ENCODE measurements at places on chromosomes 12 and 14. TPM values are rescaled to one million over a fixed set of nuclear protein-coding genes. Genes with fewer than 3 reads are reported as not detected.
A peak's percentile ranks its signal among the peaks of the same experiment; 100 is the strongest.

DNA sequence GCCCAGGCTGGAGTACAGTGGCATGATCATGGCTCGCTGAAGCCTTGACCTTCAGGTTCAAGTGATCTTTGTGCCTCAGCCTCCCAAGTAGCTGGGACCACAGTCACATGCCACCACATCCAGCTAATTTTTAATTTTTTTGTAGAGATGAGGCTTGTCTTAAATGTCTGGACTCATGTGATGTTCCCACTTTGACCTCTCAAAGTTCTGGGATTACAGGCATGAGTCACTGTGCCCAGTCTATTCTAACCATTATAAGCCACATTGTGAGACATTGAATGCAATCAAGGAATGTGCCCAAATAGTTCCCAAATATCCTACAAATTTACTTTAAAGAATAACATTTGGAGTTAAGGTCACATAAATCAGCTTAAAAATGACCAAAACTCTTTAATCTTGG lies 130.7 kb upstream of the ARID2 start:
- no peaks in the 10 kb centered on the region for H3K36me3 ChIP-seq
- no peak overlapping the region for H3K4me3 ChIP-seq
- H3K27ac ChIP-seq, result no peak overlapping the region
- DNase-seq, result no peak
- H3K27me3 ChIP-seq, result no peaks in the 10 kb centered on the region

GRCh38 chr12:57497223-57498131 lies 9.6 kb downstream of the MARS1 start:
- peaks cover 59% of the 10 kb centered on the region for H3K36me3 ChIP-seq
- H3K4me1 ChIP-seq, result no peaks in the 10 kb centered on the region
- no peak for DNase-seq
- H3K27me3 ChIP-seq, result no peaks in the 10 kb centered on the region
- no peak overlapping the region for H3K4me3 ChIP-seq
- H3K27ac ChIP-seq, result no peak overlapping the region

- H3K4me1 ChIP-seq, result no peaks in the 10 kb centered on the region
- no peak overlapping the region for H3K4me3 ChIP-seq
- no peaks in the 10 kb centered on the region for H3K36me3 ChIP-seq
- no peak overlapping the region for H3K27ac ChIP-seq
- H3K27me3 ChIP-seq, result no peaks in the 10 kb centered on the region
Observed at GRCh38 chr12:44031472-44032185, 195.7 kb downstream of the TMEM117 start.

GRCh38 chr14:105065280-105066228 lies at the start of gene GPR132:
GPR132 (minus strand) TSS chr14:105065430; CDS start chr14:105055420, 10,010 bp downstream.
- no peaks in the 10 kb centered on the region for H3K36me3 ChIP-seq
- peak within 1 kb of the TSS; percentile 96 for H3K27ac ChIP-seq
- H3K4me3 ChIP-seq, result peak within 1 kb of the TSS; percentile 90

- no peak for DNase-seq
- no peaks in the 10 kb centered on the region for H3K4me1 ChIP-seq
- H3K27ac ChIP-seq, result no peak overlapping the region
- no peak overlapping the region for H3K4me3 ChIP-seq
- no peaks in the 10 kb centered on the region for H3K36me3 ChIP-seq
Observed at GRCh38 chr12:6478416-6478815, 7.9 kb upstream of the VAMP1 start.

- no peak overlapping the region for H3K27ac ChIP-seq
- H3K27me3 ChIP-seq, result no peaks in the 10 kb centered on the region
- no peak for DNase-seq
- peaks cover 12% of the 10 kb centered on the region for H3K4me1 ChIP-seq
- no peak overlapping the region for H3K4me3 ChIP-seq
- no peaks in the 10 kb centered on the region for H3K36me3 ChIP-seq
Observed at GRCh38 chr14:52395728-52396127, 81.6 kb downstream of the PTGER2 start.

Gene ANO4
- total RNA-seq, result not detected

DNA sequence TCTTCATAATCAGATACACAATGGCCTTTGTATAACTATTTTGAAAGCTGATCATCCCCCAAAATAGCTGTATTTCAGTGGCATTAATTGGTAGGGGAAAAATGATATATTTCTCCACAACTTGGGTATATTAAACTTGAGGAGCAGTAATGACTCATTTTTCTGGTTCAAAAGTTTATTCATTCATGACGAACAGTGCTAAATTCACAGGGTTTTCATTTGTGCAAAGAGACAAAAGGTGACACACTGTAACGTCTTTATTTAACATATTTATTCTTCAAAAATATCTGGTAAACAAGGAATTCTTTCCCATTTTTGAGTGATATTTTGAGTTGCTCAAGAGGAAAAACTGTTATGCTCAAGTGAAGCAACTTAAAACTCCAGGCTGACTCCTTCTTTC lies 415.5 kb upstream of the SOX5 start:
- no peak overlapping the region for H3K4me3 ChIP-seq
- no peaks in the 10 kb centered on the region for H3K4me1 ChIP-seq
- H3K27me3 ChIP-seq, result no peaks in the 10 kb centered on the region
- no peak overlapping the region for H3K27ac ChIP-seq
- no peak for DNase-seq

- H3K27me3 ChIP-seq, result no peaks in the 10 kb centered on the region
- no peak overlapping the region for H3K27ac ChIP-seq
- H3K36me3 ChIP-seq, result peaks cover 53% of the 10 kb centered on the region
- H3K4me3 ChIP-seq, result no peak overlapping the region
Observed at GRCh38 chr12:98532687-98533304, 17.4 kb downstream of the TMPO start.

Gene KIF26A
- total RNA-seq, result 0.28 TPM

Gene TNS2
- total RNA-seq, result 2.5 TPM

Gene MDM1
- total RNA-seq, result 23.8 TPM

GRCh38 chr12:82174383-82174782 lies 183.8 kb downstream of the CCDC59 start:
- no peak overlapping the region for H3K4me3 ChIP-seq
- DNase-seq, result no peak
- no peaks in the 10 kb centered on the region for H3K27me3 ChIP-seq
- no peaks in the 10 kb centered on the region for H3K4me1 ChIP-seq

Gene SCNN1A
- 1.0 TPM for total RNA-seq

GRCh38 chr12:106112145-106112821 lies 26.5 kb downstream of the NUAK1 start:
- DNase-seq, result no peak
- H3K27me3 ChIP-seq, result no peaks in the 10 kb centered on the region
- no peak overlapping the region for H3K27ac ChIP-seq
- H3K4me3 ChIP-seq, result no peak overlapping the region

DNA sequence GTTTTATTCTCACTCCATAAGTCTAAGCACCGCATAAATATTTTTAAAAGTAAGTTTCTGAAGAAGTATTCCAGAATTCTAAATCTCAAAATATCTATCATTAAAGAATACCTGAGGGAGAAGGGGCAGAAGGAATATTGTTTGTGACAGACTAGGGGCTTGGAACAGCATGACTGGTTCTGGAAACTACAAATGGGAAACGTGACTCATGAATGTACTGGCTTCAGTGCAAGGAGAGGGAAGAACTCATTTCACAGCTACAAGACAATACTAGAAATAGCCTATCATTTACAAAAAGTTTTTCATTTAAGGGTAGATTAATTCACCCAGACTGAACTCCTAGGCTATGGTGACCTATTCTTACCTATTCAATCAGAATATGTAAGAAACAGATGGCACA lies 121.3 kb downstream of the SLC25A21 start:
- H3K4me3 ChIP-seq, result no peak overlapping the region
- H3K4me1 ChIP-seq, result no peaks in the 10 kb centered on the region
- H3K36me3 ChIP-seq, result no peaks in the 10 kb centered on the region

DNA sequence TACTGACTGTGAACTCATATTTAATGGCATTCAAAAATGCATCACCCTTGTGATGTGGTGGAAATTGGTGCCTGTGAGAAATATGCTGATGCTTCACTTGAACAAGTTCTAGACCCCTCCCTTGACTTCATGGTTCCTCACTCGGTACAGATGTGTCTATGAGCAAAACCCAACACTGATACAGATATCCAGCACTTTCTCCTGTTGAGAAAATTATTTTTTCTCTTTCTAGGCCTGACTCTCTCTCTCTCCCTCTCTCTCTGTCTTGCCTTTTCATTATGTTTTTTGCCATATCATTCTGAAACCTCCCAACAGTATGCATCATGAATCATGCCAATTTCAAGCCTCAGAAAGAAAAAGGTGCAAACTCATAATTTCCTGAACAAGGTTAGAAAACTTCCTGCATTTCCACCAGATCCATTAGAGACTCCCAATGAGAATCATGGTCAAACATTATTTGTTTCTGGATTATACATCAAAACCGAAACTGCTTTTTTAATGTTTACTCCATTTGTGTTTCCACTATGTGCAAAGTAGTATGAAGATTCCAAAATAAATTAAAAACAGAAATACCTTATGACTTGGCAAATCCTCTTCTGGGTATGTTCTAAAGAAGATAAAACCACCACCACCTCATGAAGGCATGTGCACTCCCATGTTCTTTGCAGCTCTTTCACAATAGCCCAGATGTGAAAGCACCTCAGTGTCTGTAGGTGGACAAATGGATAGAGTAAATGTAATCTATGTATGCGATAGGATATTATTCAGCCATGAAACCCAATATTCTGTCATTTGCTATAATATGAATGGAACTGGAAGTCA lies 543.6 kb downstream of the TMEM121 start:
- no peak overlapping the region for H3K27ac ChIP-seq
- H3K4me1 ChIP-seq, result no peaks in the 10 kb centered on the region
- peaks cover 4% of the 10 kb centered on the region for H3K27me3 ChIP-seq
- DNase-seq, result no peak

GRCh38 chr14:52467515-52468266 lies 84.6 kb downstream of the TXNDC16 start:
- no peaks in the 10 kb centered on the region for H3K4me1 ChIP-seq
- DNase-seq, result no peak
- H3K36me3 ChIP-seq, result no peaks in the 10 kb centered on the region
- H3K4me3 ChIP-seq, result no peak overlapping the region
- H3K27ac ChIP-seq, result no peak overlapping the region

- H3K36me3 ChIP-seq, result no peaks in the 10 kb centered on the region
- no peaks in the 10 kb centered on the region for H3K27me3 ChIP-seq
- no peak for DNase-seq
- no peak overlapping the region for H3K4me3 ChIP-seq
Observed at GRCh38 chr12:39692258-39692853, 72.8 kb upstream of the ABCD2 start.

- no peaks in the 10 kb centered on the region for H3K36me3 ChIP-seq
- H3K27me3 ChIP-seq, result no peaks in the 10 kb centered on the region
- H3K4me1 ChIP-seq, result peaks cover 5% of the 10 kb centered on the region
- no peak for DNase-seq
- no peak overlapping the region for H3K27ac ChIP-seq
Observed at GRCh38 chr12:701896-702539, 38.8 kb upstream of the NINJ2 start.

DNA sequence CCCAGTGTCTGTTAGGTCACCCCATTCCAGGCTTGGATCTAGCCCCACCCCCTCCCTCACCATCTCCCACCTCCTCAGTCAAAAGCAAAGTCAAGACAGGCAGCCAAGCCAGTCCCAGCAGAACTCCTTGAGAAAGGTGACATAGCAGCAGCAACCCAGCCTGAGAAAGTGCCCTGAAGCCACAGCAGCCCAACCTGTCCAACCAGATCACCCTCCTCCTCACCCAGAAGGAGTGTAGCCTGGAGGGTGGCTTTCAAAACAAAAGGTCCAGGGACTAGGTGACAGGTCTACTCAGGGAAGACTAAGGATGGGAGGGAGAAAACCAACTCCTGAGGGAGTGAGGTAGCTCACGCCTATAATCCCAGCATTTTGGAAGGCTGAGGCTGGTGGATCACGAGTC lies 5.2 kb downstream of the RAB15 start:
- no peaks in the 10 kb centered on the region for H3K4me1 ChIP-seq
- H3K4me3 ChIP-seq, result no peak overlapping the region
- peaks cover 8% of the 10 kb centered on the region for H3K27me3 ChIP-seq
- DNase-seq, result no peak
- H3K27ac ChIP-seq, result no peak overlapping the region
- H3K36me3 ChIP-seq, result no peaks in the 10 kb centered on the region

DNA sequence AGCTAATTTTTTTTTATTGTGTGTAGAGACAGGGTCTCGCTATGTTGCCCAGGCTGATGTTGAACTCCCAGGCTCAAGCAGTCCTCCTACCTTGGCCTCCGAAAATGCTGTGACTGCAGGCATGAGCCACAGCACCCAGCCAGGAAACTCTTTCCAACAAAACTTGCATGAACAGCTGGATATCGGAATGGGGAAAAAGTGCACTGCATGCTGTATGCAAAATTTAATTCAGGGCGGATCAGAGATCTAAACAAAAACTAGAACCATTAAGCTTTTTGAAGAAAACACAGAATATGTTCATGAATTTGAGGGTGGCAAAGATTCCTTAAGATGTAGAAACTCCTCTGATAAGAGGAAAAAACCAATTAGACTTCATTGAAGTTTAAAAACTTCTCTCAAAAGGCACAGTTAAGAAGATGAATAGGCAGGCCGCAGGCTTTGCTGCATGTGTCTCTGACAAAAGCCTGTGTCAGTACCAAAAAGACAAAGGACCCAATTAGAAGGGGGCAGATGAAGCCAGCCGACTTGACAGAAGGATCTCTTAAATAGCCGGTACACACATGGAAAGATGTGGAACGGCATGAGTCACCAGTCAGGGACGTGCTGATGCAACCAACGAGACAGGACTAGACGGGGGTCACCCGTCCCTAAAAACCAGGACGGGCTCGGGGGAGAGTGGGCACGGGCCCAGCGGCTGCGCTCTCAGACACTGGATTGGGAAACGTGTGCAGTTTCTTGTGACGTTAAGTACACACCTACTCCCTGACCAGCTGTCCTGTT lies 34.8 kb upstream of the MMP17 start:
- peaks cover 37% of the 10 kb centered on the region for H3K36me3 ChIP-seq
- H3K4me3 ChIP-seq, result no peak overlapping the region
- no peak overlapping the region for H3K27ac ChIP-seq
- no peak for DNase-seq

Gene C14orf39
- not detected for total RNA-seq

DNA sequence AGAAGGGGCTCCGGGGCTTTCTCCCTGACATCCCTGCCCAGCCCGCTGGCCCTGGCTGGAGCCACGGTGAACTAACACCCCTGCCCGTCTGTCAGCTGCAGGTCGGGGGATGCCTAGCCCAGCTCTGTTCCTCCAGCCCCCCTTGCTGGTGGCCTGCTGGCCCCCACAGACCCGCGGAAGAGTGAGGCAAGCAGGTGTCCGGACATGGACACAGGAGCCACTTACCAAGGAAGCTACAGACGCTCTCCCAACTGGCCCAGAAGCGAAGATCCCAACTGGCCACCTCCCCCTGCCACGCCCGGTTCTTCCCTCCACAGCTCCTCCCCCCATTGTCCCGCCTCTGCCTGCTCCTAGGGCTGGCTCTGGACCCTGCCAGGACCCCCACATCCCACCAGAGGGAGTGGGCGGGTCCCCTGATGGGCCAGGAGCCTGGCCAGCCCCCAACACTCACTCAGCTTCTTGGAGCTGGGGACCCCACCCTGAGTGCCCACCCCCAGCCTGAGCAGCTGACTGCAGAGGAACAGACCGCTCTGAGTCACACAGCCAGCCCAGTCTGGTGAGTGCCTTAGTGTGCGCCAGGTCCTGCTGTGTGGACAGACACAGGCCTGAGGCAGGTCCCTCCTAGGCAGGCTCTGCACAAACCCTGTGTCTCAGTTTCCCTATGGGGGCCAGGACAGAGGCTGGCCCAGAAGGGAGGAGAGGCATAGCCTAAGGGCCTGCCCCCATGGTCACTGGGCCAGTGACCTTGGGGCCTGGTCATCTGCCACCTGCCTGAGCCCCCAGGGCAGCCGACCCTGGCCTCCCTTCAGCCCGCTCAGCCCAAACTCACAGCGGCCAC lies 7.7 kb downstream of the AHNAK2 start:
- H3K27ac ChIP-seq, result no peak overlapping the region
- H3K27me3 ChIP-seq, result no peaks in the 10 kb centered on the region
- H3K4me3 ChIP-seq, result no peak overlapping the region
- DNase-seq, result no peak
- H3K36me3 ChIP-seq, result no peaks in the 10 kb centered on the region
- H3K4me1 ChIP-seq, result no peaks in the 10 kb centered on the region

Data from T-cell (primary cell).